ENCODE measurements at places on chromosomes 5 and 9.

- ATAC-seq = no peak
Measured at GRCh38 chr5:68191083-68191791, 24.3 kb upstream of the PIK3R1 start.

DNA sequence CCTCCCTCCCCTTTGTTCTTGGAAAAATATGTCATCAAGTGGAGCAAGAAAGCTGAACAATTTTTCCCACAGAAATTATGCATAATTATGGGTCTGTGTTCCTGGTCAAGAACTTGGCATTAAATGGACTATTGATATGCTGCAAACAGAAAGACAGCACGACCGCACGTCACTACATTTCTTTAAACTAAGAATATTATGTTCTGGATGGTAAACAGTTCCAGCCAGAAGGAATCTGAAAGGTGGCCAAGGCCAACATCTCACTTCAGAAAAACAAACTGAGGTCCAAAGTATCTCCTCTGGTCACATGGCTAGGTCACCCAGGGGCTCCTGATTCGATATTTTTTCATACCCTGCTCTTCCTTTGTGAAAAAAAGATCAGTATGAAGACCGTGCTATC, 173.3 kb upstream of the GAS1 start:
- no peak for ATAC-seq

DNA sequence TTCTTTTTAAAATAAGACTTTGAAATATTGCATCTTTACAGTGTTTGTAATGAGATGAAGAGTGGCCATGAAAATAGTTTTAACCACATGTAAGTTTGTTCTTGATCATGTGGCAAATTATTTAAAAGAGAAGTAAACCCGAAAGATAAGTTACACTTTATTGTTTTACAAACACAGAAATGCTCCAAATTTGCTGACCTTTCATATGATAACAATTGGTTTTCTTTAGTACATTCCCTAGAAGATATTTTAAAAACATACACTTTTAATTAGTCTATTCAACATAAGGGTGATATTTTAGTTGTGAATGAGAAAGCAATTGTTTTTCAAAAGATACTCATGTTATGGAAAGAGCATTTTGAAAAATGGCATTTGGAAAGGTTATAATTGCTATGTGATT, 287.7 kb downstream of the PSAT1 start:
- ATAC-seq = no peak

DNA sequence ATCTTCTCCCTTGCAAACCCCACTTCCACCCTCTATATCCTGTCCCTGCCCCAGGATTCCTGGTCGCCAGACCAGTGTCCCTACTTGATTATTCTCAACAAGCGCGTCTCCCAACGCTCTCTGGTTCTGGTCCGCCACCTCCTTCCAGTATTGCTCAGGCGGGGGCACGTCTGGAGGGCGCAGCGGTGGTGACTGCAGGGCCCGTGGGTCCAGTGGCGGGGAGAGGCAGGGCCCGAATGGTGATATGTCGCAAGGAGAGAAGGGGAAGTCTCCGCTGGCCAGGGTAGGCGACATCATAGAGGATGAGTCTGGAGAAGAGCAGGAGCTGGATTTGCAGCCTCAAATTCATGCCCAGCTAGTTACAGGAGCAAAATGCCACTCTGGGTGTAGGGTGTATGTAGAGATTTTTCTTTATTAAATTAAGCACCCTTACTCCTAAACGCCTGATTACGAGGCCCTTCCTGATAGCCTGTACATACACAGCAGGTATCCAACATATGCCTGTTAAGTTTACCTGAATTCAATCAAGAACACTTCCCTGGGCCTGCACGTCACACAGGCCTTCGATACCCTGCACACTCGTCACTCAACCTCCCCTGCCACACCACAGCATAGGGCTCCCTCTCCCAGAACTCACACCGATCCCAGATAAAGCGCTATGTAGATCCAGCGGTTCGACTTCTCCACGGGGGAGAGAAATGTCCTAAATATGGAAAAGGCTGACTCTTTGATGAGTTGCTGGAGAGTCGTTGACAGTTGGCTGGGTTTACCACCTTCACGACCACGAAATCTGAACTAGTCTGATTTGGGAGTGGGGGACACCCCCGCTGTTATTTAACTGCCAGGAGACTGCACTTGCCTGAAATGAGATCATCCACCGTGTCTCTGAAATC, 4.8 kb downstream of the MCIDAS start:
- ATAC-seq = no peak

- ATAC-seq = no peak
Measured at GRCh38 chr5:112549127-112549526, 130.1 kb upstream of the EPB41L4A start.

GRCh38 chr5:55700745-55701144, 11.4 kb downstream of the SLC38A9 start:
- ATAC-seq = no peak

GRCh38 chr9:4517274-4517673, 27.0 kb downstream of the SLC1A1 start:
- ATAC-seq = no peak

GRCh38 chr9:124452841-124453585, 2.8 kb downstream of the ADGRD2 start:
- ATAC-seq = no peak

DNA sequence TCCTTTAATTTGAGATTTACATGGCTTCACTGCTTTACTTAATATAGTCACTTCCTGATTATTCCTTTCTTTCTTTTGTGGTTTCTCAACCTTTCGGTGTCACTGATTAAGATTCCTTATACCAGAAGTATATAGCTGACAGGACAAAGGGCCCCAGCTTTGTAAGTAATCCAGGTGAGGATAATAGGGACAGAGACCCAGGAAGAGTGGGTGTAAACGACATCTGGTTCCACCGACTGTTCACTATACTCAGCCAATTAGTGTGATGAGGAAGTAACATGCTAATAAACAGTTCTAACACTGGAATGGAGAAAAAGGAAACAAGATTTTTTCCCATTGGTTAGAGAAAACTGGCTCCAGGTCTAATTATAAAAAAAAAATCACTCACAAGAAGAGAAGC, 286.3 kb upstream of the EFNA5 start:
- ATAC-seq = no peak

DNA sequence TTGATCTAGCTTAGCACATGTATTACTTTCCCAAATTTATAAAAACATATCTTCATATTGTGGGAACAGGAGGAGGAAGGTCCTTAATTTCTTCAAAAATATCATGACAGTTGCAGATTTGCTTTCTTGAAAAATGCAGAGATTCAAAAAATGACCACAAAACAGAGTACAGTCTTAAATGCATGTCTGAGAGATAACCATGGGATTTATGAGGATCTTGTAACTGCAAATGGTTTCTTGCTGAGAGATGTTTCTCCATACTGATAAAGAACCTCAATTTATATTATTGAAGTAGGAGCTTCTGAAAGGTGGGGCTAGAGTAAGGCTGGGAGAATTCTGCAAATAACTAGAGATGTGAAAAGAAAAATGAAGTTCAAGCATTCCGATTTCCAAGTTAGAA, 83.2 kb downstream of the CDH18 start:
- ATAC-seq = no peak

GRCh38 chr5:6682239-6682638, 31.0 kb upstream of the TENT4A start:
- no peak for ATAC-seq

GRCh38 chr5:87605663-87606062, 192.9 kb upstream of the CCNH start:
- no peak for ATAC-seq

DNA sequence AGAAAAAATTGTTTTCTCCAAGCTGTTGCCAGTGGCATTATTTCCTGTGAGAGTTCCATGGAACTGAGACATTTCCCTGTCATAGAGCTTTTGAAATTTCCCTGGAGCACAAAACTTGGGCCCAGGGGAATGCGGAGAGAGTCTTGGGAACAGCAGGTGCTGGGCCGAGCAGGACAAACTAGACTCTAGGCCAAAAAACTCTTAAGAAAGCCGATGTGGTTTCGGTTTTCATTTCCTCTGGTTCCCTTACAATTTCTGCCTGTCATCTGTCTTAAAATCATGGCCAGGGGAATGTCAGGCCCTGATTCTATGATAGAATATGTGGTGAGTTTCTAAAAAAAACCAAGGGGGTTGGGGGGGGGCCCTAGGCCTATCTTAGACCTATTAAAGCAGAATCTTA, 4.6 kb downstream of the SLC35A4 start:
- no peak for ATAC-seq

- ATAC-seq = no peak
Measured at GRCh38 chr5:144538845-144539244, 368.2 kb downstream of the KCTD16 start.

DNA sequence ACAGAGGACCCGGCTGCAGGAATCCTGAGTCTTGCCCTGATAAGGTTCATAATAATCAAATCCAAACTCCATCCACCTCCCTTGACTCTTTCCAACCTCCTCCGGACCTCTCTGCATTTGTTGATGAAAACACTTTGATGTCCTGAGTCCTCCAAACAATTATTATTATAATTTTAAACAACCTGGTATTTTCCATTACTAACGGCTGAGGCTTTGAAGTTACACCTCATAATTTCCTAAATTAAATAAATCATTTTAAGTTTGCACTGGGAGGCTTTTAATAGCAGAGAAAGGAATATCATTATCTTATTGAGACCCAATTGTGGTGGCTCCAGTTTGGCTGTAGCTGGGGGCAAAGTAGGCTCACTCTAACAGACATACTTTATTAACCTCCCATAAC, 9.5 kb downstream of the MSX2 start:
- no peak for ATAC-seq

GRCh38 chr9:123175854-123176629, 92.3 kb downstream of the STRBP start:
- no peak for ATAC-seq

DNA sequence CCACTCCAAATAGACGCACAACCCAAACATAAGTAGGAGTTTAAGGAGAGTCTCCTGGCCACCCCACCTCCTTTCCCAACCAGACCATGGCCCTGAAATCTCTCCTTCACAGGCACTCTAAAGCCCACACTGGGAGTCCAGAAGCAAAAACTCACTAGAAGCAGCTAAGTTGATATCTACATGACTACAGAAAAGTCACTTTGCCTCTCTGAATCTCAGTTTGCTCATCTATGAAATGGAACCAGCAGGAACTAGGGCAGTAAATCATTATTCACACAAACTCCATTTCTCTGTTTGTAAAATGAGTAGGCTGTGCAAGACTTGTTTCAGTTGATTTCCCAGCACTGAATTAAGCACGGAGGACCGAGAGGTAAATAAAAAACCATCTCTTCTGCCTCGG, 4.1 kb upstream of the WWC1 start:
- ATAC-seq = no peak

GRCh38 chr9:92507496-92507895, 25.2 kb upstream of the ASPN start:
- no peak for ATAC-seq

Measured in gastroesophageal sphincter (tissue), 4 donors.